ENCODE measurements at places on chromosomes 3 and 15.

DNA sequence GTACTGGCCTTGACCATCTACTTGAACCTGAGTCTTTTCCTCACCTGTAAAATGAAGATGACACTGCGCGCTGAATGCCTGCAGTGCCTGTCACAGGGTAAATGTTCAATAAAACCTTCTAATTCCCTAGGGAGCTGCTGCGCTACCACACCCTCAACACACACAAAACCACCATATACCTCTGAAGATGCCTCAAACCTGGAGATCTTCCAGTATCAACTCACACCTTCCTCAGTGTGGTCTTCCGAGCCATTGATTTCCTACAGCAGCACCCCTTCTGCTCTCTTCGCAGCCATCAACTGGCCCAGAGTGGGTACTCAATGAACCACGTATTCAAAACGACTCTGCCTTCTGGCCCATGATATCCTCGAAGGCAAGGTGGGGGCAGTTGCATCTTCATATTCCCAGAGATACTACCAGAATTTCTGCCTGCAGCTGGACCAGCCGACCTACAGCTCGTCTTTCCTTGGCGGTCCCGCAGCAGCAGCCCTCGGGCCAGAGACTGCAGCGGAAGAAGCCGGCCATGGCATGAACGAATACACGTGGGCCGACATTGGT, 695 bp downstream of the RPL32 start:
- DNase-seq, result no peak

GRCh38 chr3:184716622-184717398, 4.9 kb upstream of the MAGEF1 start:
- no peak for DNase-seq

DNA sequence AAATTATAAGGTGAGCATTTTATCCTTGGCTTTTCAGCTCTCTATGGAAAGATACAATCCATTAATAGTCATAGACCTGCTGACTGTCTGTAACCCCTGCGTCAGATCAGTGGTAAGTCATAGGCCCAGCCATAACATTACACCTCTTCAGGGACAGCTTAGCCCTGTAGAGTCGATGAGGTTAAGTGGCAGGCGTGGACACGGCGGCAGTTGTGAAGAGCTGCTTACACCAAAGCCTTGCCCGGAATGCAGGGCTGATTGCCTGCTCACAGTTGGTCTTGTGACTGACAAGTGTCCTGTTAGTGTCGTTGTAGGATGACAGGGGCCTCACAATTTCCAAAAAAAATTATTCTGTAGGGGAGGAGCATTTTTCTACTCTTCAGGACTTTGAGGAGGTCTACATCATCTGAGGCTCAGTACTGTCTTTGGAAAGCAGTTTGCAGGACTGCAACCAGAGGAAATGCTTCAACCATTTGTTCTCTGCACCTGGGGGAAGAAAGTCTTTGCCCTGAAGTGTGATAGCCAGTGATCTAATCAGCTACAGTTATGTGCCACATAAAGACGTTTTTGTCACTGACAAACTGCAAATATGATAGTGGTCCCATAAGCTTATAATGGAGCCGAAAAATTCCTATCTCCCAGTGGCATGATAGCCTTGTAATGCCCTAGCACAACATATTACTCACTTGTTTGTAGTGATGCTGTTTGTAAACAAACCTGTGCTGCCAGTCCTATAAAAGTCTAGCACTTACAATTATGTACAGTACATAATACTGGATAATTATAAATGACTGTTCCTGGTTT, 14.9 kb upstream of the SELENOT start:
- DNase-seq, result no peak

DNA sequence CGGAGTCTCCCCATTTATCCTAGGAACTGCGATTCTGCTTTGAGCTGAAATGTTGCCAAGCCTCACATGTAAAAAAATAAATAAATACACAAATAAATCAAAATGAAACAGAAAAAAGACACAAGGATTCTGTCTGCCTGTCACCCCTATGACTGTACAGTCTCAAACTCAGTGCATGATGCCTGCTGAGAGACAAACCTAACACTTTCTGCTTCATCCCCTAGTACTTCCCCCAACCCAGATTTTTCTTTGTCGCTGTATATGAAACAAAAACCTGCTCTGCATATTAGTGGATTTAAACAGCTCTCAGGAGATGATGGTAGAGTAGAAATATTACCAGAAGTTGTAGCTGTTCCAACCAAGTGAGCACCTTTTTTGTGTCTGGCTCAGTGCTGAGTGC, 530.7 kb upstream of the CFAP20DC start:
- DNase-seq, result no peak

DNA sequence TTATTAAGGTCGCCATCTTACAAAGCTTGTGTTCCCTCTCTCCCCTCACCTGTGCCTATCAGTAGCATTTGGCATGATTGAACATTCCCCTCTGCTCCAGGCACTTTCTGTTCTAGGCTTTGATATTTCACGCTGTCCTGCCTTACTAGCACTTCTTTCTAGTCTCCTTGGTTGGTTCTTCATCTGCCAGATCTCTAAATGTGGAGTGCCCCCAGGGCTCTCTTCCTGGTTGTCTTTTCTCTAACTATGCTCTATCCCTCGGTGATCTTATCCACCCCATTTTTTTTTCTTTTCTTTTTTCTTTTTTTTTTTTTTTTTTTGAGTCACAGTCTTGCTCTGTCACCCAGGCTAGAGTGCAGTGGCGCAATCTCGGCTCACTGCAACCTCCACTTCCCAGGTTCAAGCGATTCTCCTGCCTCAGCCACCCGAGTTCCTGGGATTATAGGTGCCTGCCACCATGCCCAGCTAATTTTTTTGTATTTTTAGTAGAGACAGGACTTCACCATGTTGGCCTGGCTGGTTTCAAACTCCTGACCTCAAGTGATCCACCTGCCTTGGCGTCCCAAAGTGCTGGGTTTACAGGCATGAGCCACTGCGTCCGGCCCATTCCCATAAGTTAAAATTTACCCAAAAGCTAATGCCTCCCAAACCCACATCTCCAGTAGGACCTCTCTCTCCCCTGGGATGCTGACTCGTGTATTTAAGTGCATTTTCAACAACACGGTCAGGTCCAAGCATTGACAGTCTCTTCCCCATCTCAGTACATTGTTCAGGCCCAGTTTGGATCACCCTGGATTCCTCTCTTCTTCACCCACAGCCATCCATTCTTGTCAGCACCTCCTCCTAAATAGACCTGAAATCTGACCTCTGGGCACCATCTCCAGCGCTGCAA, 5.2 kb downstream of the NUSAP1 start:
- no peak for DNase-seq

DNA sequence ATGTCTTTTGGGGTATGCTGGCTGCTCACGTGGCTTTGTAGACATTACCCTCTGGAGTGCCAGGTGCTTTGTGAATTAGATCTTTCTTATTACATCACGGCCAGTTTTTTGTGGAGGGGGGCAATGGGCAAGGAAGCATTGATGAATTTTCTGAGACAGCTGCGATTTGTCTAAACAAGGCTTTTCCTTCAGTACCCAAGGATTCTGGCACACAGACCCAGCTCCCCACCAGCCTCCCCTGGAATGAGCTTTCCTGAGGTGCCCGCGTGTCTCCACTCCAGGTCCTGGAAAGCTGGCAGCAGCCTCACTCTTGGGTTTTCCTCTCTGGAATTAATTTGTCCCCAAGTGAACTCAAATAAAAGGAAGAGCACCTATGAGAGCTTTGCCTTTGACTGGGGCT, 157.6 kb upstream of the CTDSPL start:
- no peak for DNase-seq

DNA sequence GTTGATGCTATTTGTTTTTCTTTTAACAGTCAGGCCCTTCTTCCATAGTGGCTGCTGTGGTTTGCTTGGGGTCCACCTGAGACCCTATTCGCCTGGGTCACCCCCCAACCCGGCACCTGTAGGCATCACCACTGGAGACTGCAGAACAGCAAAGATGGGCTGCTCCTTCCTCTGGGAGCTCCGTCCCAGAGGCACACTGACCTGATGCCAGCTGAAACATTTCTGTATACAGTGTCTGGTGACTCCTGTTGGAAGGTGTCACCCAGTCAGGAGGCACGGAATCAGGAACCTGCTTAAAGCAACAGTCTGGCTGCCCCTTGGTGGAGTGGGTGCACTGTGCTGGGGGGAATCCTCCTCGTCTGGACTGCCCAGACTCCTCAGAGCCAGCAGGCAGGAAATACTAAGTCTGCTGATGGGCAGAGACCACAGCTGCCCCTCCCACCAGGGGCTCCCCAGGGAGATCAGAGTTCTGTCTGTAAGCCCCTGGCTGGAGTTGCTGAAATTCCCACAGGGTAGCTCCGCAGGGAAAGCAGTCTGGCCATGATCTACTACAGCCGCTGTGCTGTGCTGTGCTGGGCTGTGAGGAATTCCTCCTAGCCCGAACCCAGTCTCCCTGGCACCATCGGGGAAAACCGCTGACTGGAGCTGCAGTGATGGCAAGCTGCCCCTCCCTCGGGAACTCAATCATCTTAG, 248.2 kb downstream of the TBC1D5 start:
- no peak for DNase-seq

DNA sequence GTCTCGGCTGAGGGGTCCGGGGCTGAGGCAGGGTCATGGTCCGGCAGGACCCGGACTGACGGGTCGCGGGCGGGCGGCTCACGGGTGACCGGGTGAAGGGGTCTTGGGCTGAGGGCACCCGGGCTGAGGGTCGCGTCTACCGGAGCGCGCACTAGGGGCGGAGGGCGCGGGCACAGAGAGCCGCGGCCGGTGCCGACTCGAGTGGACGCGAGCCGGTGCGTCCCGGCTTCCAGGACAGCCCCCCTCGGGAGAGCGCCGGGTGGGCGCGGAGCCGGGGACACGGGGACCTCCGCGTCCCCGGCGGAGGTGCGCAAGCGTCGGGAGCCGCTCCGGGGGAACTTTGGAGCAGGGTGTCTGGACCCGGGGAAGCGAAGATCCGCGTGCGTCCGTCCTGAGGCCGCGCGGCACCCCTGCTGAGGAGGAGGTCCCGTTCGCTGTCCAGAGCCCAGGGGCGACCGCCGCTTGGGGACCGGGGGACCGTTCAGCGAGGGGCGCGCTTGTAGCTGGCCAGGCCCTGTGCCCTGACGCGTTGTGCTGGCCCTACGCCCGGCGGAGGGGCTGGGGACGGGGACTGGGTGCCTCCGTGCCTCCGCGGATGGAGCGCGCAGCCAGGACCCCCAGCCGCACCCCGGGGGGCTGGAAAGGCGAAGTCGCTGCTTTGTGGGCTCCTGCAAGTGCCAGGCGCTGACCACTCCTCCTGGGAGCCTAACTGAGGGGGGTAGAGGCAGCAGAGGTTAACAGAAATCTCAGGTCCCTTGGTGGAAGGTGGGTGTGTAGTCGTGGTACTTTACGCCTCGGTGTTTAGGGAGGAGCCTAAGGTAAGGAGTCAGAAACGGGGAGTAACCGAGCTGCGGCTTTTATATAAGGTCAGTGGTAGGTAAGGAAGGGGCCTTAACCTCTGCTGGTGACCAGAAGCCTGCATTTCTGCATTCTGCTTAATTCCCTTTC, at the start of gene PPARG:
Gene PPARG, plus strand, starts transcription at position 889 of the 948 bp plus-strand sequence. CDS start 90,642 bp downstream, outside the sequence.
- DNase-seq, result no peak

DNA sequence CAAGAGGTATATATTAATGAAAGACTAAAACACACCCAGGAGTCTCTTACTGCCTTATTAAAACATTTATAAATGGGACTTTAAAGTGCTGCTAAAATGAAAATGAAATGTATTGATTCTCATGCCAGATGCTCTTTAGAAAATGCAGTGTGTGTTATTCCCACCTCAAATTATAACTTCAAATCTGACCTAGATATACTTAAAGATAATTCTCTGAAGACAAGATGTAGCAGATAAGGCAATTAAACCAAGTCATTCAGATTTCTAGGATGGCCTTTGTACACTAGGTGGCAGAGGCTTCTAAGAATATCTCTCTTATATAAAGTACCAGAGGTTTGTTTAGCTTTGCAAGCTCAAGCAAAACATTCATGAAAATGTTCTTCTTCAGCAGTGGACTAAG, 26.9 kb upstream of the GOLGA8B start:
- DNase-seq, result no peak

DNA sequence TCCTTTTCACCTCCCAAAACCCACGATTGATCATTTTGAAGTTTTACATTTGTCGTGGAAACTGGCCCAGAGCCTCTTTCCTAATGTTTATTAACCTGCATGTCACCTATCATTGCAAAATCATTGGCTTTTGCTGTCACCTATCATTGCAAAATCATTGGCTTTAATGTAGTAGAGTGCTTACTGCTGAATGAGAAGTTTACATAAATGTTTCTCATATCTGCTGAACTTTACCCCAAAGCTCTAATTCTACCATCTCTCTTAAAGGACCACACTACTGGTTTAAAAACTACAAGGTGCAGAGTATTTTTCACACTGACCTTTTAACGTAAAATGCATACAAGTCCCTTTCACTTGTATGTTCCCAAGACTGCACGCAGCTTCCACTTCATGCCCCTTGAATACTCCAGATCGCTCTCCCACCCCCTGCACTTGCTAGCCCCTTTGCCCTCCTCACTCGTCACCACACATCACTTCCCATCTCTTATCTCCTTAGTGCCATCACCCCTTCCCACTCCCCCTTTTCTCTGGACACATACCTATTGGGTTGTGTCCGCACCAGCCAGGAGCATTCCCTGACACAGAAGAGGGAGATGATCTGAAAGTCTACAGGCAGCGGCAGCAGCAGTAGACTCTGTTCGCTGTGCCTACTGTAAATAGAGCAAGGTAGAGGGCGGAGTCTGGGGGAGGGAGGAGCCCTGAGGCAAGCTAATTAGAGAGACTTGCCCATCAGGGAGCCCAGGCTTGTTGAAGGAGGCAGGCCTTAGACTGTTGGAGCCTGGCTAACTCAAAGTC, 30.2 kb upstream of the ATOSA start:
- no peak for DNase-seq

Measured in stimulated activated CD4-positive, alpha-beta T cell treated with anti-CD3 and anti-CD28 coated beads, Interleukin-12 subunit alpha, Interleukin-12 subunit beta, amount 100 ng/mL, for 4 hours (primary cell).